Epithelial cell of proximal tubule (primary cell): ENCODE measurements at places on chromosomes 3 and 15. TPM values are rescaled to one million over a fixed set of nuclear protein-coding genes. Genes with fewer than 3 reads are reported as not detected.
A peak's percentile ranks its signal among the peaks of the same experiment; 100 is the strongest.

FANCD2OS gene
- not detected in 2 replicates for total RNA-seq

DNA sequence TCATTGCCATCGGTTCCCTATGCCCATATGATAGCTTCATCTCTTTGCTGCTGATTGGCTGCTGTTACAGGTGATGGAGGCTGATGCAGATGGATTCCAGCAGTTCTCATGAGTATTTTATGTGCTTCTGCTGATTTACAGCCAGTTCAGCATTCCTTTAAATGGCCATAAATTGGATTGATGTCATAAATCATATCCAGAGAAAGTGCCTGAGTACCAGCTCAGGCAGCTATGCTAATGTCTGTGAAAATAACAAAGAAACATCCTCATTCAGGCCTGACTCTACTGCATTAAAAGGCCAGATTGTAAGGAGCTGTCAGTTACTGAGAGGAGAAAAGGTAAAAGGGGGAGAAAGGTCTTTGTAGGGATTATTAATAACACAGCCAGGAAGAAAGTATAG, 756.8 kb downstream of the IGSF11 start:
- no peak for DNase-seq

GRCh38 chr3:108090049-108090700, 656 bp downstream of the CD47 start:
- DNase-seq, result no peak

DNA sequence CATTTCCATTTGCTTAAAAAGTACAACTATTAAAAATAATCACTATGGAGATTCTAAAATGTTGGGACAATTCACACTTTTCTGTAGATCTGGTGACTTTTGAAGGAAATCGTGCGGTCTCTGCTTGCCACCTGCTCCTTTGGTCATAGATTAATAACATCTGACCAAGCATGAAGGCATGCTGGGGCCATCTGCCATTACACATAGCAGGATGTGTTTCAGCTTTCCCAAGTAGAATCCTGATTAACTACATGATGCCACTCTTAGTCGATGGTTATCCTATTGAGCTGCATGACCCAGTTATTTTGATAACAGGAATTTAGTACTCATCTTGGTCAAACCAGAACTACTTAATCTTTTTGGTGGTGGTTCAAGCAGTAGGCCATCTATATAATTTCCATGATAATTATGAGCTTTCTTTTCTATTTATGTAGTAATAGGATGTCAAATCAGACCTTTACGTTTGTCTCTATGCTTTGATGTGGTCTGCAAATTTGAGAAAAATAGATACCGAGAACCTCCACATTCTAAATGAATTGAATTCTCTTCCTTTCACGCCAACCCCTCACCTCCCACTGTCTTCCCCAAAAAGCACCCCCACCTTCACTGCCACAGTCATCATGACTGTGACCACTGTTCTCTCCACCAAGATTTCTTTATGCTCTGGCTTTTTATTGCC, 158.1 kb downstream of the DIPK2A start:
- DNase-seq, result no peak

SMC4 gene
- total RNA-seq, result 90.6 and 100 TPM in 2 replicates

GATM gene
- total RNA-seq, result 4.7 and 9.9 TPM in 2 replicates

DNA sequence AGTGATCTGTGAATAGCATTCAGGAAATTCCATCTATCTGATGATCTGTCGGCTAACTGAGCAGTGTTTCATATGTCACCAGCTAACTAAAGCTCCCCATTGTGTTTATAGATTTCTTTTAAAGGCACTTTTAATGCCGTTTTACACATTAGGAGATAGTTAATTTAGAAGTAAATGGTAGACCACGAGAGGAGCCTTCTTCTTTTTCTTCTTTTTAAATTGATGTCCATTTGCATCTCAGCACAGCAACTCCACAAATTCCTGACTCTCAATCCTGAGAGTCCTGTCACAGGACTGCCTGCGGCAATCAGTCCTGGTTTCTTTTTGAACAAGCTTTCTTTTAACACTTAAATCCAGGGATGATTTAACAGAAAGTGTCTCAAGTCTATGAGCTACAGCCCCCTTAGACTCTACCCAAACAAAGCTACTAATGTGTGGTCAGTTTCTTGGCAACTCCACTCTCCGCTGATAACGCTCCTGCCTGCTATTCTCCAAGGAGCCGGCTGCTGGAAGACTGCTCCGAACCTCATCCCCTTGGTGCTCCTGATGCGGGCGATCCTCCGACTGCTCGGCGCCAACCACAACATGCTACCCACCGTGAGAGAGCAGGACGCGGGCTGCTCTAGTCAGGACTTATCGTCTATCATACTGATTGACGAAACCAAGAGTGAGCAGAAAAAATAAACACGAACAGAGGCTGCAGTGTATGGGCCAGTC, 421.4 kb downstream of the MECOM start:
- DNase-seq, result no peak

FAM81A gene
- total RNA-seq, result 3.0 and 5.2 TPM in 2 replicates

DNA sequence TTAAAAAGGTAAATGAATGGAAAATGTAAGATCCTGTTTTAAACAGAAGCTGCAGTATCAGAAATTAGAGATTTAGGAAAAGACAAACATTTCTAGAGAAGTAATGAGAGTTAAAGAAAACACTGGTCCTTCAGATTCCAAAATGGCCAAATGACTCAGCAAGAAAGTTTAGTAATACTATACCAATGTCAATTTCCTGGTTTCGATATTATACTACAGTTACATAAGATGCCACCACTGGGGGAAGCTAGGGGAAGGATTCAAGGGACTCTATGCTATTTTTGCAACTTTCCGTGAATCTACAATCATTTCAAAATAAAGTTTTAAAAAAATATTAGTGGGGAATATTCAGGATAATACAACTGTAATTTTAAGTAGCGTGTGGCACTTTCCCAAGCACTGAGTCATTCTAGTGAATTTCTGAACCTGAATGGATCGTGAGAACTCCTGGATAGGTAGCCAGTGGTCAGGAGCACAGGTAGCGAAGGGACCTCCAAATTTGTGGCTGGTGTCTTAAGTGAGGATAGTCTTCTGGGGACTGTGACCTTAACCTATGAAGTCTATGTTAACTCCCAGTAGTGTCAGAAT, 37.6 kb downstream of the TMCC1 start:
- peak; percentile 13 for DNase-seq

DNA sequence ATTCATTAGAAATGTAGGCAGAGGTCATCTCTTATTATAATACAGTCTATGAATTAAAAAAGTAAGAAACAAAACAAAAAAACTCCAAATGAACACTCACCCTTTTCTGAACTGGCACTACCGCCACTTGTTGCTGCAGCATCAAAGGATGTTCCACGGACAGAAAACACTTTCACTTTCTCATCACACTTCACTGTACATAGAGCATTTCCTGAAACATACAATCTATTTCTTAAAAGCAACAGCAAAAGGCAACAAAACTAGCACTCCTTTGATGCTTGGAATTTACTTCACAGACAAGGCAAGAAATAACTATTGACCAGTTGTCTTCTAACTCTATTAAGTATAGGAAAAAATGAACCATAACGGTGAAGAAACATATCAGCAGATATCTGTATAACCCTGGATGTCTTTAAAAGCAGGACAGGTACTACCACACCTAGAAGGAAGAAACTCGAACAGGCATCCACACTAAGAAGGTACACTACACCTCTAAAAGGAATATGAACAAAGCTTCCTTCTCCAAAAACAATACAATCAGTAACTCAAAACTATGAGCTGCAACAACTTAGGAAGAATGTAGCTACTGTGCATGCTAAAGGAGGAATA, 24.9 kb downstream of the ETFA start:
- DNase-seq, result no peak

DNA sequence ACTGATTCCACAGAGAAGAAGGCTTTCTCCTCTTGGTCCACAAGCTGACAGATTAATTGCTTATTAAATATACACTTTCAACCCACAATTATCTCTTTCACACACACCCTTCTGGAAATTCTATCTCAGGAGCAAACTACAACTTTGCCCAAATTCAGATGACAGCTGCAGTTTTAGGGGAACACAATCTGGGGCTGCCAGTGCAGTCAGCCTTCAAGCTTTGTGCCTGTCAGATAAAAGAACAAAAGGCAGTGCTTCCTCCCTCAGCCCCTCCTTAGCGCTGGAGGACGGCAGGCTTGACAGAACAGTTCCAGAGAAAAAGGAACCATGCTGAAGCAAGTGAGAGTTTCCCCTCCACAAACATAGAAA, 99.6 kb downstream of the TMCC1 start:
- DNase-seq, result no peak

DNA sequence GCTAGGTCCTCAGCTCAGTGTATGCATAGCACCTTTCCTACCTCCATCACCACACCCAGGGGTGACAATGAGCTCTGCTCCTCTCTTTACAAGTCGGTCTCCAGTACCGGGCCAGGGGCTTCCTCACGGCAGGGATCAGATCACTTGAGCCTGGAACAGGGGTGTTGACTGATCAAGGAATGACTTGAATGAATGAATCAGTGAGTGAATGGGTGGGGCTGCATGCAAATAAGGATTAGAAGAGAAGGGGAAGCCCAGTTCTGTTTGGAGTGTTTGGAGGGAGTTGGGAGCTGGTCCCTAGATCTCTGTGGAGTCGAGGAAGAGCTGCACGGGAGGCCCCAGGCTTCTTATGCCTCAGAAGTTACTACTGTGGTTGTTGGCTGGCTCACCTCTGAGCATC, 87.0 kb downstream of the TMEM266 start:
- DNase-seq, result no peak

DNA sequence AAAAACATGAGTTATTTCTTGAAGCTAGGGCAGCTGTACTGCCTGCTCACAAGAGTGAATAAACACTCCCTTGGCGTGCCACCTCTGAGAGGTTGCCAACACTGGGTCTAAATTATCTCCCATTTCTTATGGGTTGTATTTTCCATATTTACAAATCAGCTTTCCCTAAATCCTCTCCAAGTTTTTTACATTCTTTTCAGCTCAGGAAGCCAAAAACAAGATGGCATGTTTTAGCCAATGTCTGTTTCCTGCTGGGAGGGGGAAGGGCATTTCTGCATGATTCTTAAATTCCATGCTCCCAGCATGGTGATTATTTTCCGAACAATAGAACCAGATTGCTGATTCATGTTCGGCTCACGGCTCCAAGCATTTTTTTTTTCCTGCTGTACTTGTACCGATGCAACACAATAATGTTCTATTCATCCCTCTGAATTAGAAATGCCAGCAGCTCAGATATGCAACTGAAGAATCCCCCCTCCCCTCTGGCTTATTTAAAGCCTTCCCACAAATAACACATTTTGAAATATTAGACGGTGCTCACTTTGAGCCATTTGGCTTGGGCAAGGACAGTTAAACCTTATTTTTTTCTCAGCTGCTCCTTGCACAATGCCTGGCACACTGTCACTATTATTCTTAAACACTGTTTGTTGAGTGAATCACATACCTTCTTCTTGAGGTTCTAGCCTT, 252.5 kb downstream of the THRB start:
- no peak for DNase-seq

DNA sequence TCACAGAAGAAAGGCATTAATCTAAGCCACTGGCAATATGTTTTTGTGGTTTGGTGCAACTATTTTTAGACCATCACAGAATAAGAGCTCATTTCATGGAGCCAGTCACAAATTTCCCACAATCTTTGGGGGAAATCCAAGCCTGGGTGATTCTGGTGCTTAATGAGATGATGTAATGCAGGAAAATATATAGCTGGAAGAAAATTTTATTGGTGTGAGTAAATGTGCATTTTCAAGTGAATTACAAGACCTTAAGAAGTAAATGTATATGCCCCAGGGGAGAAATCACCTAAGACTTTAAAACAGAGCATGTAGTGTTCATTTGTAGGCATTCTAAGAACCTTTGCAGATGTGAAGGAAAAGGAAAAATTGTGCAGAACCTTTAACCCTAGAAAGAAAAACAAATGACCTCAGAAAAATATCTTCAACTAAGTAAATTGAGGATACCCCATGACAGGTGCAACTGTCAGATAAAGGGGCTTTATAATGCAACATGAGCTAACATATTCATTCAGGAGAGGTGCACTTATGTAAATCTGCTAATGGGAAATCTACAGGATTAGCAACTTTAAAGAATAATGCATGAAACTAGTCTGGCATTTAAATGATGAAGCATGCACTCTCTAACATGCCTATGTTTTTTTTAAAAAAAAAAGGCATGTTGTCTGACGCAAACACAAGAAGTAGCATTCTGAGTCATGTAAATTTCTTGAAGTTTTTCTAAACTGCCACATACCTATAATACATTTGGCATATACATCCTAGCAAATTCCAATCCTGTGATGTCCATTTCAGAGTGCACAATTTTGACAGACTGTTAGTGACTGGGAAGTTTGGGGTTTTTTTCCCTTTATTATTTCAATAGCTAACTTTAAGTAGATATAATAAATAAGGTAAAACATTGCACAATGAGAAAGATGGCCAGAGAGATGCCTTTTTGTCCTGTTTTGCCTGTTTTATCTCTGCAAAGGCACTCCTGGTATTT, 105.1 kb downstream of the MEX3B start:
- no peak for DNase-seq

DNA sequence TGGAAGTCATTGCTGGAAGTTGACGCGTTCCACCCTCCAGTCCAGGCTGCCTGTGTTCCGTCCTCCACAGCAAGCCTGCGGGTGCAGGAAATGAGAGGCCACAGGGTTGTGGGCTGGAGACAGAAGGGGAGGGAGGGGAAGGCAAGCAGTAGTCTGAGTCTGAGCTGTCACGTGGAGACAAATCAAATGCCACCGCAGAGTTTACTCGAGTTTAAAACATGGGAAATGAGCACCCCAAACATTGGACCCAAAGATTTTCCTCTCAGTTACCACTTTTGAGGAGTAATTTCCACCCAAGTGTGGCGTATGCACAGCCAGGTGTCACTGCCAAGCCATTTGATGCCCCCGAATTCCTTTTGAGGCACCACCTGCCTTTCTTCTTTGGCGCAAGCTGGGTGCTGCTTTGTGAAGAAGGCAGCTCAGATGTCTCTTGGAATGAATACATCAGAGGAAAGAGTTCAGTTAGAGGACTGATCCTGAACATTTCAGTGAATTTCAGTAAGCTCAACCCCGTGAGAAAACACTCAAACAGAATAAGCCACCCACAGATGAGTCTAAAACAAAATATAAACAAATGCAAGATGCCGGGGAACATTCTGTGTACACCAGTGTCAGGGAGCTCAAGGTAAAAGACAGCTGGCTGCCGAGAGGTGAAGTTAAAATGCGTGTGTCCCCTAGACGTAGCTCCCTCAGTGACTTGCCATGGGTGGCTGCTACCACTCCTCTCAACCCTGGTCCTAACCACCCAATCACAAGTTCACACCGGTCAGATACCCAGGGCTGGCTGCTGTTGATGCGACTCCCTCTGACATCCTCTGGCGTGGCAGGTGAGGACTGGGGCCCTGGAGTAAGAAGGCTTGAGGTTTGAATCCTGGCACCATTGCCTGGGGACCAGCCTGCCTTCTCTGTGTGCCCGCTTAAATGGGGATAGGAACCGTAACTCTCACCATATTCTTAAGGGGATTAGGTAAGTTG, 203.8 kb downstream of the UACA start:
- DNase-seq, result no peak
